ENCODE measurements at places on chromosomes 5 and 9.
A peak's percentile ranks its signal among the peaks of the same experiment; 100 is the strongest.

DNA sequence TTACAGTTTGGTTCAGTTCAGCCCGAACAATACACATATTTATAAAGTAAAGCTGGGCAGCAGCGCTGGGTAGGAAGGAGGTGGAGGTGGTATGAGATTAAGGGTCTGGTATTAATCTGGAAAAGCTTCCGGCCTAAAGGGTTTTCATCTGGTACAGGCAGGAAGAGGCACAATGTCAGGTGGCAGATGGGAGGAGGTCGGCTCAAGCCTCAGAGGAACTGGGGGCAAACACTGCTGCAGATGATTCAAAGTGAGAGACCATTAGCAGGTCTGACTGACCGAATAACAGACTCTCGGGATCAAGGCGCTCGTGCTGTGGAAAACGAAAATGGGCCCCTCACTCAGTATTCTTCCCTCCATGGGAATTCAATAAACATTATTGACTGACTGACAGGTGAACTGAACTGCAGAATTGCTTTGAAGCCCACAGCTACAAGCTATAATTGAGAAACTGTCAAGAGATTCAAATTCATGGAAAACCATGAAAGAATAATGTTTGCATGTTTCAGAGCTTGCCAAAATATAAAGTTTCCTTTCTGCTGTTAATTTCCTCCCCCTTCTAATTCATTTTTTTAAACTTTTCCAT, 75.3 kb downstream of the TMEM167A start:
- DNase-seq, result no peak

DNA sequence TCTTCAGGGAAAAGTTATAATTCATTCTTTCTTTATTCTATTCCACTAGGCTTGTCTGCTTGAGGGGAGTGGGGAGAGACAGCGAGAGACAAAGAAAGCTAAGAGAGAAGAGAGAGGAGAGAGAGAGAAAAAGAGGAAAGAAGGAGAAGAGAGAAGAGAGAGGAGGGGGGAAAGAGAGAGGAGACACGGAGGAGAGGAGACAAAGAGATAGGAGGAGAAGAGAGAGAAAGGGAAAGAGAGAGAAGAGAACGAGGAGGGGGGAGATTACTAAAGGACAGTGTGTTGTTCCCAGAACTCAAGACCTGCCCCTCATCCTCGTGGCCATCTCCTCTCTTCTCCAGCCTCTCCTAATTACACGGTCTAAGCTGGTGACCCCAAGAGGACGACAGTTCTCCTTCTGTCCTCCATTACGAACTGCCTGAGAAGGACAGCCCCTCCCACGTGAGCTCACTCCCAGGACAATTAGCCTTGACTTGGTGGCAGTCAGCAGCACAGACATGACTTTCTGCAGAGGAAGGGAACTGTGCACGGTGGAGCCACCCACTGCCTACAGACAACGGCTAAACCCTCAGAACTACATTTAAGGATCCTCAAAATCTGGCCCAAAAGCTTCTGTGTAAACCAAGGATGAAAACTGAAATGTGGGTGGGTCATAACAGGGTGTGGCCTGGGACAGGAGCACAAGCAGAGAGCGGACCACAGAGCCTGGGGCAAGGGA, 99.1 kb downstream of the COL23A1 start:
- DNase-seq, result no peak

- peak; percentile 91 for DNase-seq
Measured at GRCh38 chr5:153565822-153566221, 75.4 kb downstream of the GRIA1 start.

DNA sequence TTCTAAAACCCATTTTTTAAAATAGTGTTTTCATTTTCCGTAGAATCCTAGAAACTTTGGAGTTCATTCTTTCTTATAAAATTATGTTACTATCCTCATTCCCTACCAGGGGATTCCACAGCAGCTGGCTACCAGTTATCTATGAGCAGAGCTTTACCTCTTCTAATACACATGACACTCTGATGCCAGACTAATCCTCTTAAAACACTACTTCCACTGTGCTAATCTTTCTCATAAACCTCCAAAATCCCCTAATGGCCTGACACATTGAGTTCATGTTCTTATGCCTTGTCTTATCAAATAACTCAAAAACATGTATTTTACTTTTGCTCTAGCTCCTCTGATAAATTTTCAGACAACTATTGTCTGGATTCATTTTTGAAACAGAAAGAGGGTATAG, 633.6 kb upstream of the FTMT start:
- no peak for DNase-seq

- peak; percentile 98 for DNase-seq
Measured at GRCh38 chr5:150789943-150790611, 11.5 kb downstream of the SMIM3 start.

DNA sequence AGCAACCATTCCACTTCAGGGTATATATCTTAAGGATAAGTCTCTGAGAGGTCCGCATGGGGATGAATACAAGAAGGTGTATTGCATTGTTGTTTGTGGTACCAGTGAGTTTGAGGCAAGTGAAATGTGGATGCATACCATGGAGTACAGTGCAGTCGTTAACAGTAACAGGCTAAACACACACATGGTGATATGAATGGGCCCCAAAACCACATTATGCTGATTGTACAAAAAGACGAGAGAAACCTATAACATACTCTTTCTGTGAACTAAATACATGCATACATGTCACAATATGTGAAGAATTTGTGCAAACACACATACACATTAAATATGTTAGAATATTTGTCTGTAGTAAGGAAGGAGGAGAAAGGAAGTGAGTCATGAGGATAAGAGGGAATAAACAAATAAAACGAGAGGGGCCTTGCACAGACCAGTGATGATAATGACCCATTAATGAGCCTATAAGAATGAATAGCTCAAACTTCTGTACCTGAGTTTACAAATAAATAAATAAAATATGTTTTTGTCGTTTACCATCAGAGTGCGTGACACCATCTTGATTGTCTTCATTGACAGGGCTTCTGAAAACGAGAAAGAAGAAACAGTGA, 66.5 kb upstream of the RICTOR start:
- DNase-seq, result no peak

DNA sequence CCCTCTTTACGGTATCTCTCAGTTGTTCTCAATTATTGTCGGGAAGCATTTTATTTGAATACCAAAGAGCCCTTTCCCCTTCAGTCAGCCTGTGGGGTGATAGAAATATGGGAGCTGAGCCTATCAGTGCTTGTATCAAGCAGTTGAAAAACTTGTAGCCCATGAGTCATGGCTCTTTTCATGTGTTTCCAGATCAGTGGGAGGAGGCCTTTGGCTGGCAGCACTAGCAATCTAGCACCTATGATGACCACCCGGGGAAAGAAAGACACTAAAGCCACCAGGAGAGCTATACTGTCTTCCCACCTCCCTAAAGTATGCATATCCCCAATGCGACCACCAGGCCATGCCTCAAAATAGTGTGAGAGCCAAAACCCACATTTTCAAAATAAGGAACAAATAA, 696.9 kb upstream of the C9orf72 start:
- no peak for DNase-seq

DNA sequence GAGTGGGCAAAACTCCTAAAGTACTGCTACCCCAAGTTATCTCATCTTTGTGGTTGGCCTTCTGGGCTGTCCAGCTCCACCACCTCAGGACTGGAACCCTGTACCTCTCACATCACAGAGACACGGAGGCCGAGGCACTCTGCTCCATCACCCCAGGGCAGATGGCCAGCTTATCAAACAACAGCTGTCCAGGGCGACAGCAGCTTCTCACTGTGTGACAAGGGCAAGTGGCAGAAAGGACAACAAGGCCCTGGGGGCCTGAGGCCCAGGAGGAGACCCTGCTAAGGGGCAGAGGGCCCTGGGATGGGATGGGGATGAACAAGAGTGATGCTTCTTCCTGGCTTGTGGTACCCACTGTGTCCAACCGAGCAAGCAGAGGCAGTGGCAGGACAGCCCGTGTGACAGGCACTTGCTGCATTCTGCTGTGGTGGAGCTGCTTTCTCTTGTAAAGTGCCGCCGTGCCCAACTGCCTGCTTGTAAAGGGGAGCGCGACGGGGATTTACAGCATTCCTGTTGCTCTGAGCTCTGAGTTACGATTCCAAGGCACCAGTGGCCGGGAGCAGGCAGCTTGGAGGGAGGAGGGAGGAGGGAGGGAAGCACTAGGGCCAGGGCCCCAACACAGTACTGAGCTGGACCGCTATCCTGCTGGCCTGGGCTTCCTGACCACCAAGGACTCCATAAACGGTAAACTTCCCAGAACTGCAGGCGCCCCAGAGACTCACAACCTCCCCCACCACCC, 71.2 kb downstream of the SHB start:
- no peak for DNase-seq

GRCh38 chr5:133696006-133696584, 83.8 kb upstream of the FSTL4 start:
- DNase-seq, result no peak

- no peak for DNase-seq
Measured at GRCh38 chr5:133806847-133807246, 161.6 kb downstream of the C5orf15 start.

DNA sequence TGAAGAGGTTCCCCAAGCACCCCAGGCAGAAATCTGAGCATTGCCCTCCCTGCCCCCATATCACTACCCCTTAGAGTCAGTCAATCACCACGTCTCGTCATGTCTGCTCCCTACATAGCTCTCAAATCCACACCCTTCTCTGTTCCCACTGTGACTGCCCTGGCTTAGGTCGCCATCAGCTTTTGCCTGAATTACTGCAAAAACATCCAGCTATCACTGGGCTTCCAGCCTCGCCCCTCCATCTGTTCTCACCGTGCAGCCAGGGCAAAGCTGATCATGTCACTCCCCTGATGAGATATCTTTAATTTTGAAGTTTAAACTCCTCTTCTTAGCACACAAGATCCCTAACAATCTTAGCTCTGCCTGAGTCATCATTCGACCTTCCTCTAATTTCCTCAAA, 89.6 kb upstream of the TBC1D2 start:
- DNase-seq, result no peak

- DNase-seq, result no peak
Measured at GRCh38 chr5:33244441-33245150, 196.2 kb upstream of the TARS1 start.

DNA sequence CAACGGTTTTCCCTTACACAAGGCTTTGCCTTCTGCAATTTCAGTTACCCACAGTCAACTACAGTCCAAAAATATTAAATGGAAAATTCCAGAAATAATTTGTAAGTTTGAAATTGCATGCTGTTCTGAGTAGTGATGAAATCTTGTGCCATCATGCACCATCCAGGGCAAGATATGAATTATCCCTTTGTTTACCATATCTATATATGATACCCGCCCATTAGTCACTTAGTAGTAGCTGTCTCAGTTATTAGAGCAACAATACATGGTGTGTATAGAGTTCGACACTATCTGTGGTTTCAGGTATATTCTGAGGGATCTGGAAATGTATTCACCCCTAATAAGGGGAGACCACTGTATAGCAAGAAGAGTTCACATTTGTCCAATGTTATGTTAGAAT, 29.4 kb downstream of the ERBIN start:
- no peak for DNase-seq

- no peak for DNase-seq
Measured at GRCh38 chr9:38181866-38182265, 112.8 kb upstream of the SHB start.

DNA sequence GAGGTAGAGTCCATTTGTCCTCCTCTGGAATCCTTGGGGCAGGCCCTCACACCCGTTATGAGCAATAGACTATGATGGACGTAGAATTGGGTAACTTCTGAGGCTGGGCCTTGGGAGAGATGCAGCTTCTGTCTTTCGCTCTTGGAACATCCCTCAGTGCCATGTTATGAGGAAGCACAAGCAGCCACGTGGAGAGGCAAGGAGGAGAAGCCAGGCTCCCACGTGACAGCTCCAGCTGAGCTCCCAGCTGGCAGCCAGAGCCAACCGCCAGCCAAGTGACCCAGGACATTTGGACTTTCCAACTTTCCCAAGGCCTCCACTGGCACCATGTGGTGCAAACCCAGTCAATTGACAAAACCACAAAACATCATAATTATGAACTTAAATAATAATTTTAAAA, 43.0 kb upstream of the BOD1 start:
- DNase-seq, result no peak

- no peak for DNase-seq
Measured at GRCh38 chr5:42074353-42074752, 149.3 kb downstream of the FBXO4 start.

DNA sequence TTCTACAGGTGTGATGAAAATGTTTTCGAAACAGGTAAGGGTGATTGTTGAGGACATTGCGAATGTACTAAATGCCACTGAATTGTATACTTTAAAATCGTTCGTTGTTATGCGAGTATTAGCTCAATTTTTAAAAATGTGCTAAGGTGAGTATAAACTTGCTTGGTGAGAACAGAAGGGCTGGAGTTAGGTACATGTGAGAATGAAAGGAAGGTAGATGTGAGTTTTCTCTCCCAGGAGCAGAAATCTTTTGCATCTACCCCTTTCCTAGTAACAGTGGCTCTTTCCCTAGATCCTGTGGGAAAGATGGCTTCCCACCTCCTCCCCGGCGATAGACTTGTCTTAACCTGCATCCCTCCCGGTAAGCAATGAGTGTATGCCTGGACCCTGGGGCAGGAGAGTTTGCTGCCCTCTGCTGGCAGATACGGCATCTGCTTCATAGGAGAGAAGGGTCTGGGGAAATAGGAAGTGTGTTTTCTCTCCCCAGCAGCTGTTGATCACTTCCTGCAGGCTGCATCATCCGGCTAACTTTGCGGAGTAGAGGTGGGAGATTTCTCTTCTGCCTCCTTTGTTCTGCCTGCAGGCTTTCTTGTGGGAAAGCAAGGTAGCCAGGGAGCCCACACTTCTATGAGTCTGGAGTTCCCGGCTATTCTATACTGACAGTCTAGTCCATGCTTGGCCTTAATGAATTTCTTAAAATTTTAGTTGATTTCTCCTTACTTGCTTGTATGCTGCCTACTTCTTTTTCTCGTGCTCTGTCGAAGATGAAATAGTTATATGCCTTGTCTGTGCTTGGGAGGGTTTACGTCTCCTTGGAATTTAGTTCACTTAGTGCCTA, 373.3 kb upstream of the SEMA6A start:
- no peak for DNase-seq

DNA sequence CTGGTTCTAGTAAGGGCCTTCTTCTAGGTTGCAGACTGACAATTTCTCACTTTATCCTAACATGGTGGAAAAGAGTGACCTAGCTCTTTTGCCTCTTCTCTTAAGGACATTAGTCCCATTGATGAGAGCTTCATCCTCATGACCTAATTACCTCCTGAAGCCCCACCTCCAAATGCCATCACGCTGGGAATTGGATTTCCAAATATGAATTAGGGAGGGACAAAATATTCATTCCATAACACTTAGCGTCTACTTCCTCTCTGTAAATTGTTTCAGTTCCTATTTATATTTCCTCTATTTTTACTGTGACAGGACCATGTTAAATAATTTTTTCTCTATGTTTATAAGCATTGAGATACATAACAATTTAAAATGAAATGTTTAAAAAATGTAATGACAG, 408.8 kb downstream of the CDH10 start:
- no peak for DNase-seq

GRCh38 chr5:55102348-55102747, at the start of gene GZMA:
Gene GZMA, plus strand, starts transcription at chr5:55102646. Its CDS starts 37 bp downstream, at chr5:55102683.
- no peak for DNase-seq

- no peak for DNase-seq
Measured at GRCh38 chr9:125752070-125752628, 5.0 kb downstream of the PBX3 start.

- DNase-seq, result no peak
Measured at GRCh38 chr5:133611357-133612248, 738 bp downstream of the FSTL4 start.
